Right lung (tissue), 10 donors: ENCODE measurements at places on chromosomes 12 and 14.
A peak's percentile ranks its signal among the peaks of the same experiment; 100 is the strongest.

- DNase-seq = peak; percentile 60
Measured at GRCh38 chr12:49866859-49867569, 24.1 kb upstream of the BCDIN3D start.

DNA sequence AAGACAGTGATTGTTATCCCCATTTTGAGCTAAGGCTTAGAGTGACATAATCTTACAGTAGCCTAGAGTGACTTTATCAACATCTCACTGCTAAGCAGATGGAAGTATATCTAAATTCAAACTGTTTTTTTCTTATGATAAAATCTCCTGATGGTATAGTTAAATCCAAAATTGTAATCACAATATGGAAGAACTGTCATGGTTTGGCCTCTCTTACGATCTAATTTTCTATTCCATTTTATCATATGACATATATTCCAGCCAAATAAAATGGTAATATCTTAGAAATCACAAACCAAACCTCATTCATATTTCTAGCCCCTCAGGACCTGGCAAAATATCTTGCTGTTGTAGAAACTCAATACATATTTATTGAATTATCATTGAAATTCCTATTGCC is 864.7 kb downstream of the SLC6A15 start:
- DNase-seq = no peak

- no peak for DNase-seq
Measured at GRCh38 chr12:124157406-124157805, 137.5 kb upstream of the RFLNA start.

DNA sequence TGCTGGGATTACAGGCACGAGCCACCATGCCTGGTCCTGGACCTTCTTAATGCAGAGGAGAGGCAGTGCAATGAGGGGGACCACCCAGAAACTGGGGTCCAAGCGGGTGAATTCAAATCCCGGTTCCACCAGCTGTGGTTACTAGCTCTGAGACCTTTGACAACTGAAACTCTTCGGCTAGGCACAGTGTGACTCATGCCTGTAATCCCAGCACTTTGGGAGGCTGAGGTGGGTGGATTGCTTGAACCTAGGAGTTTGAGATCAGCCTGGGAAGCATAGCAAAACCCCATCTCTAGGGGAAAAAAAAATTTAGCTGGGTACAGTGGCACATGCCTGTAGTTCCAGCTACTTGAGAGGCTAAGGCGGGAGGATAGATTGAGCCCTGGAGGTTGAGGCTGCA is 5.0 kb upstream of the CD4 start:
- no peak for DNase-seq

DNA sequence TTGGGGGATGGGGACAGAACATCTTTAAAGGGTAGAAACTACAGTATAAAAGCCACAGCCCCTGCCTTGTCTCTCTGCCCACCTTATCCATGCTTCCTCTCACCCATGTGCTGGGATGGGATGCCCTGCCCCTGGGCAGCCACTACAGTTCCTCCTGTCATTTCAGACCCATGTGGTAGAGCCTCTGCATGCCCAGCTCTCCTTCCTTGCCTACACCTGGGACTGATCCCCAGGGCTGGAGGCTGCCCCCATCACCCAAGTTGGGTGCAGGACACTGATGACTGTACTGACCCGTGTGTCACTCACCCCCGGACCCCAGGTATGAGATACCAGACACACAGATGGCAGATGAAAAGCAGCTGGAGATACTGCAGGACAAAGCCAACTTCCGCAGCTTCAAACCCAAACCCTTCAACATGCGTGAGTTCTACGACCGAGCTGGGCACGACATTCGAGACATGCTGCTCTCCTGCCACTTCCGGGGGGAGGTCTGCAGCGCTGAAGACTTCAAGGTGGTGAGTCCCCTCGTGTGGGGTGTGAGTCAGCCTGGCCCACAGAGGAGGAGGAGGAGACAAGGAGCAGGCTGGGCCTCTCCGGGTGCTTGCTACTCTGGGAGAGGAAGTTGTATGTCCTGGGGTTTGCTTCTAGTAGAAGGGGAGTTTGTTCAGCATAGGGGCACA is 2.2 kb downstream of the ASIC1 start:
- DNase-seq = no peak

GRCh38 chr12:111126331-111126730 is 206.0 kb upstream of the MYL2 start:
- DNase-seq = no peak

GRCh38 chr14:79375356-79375755 is 835.9 kb downstream of the DIO2 start:
- DNase-seq = no peak

DNA sequence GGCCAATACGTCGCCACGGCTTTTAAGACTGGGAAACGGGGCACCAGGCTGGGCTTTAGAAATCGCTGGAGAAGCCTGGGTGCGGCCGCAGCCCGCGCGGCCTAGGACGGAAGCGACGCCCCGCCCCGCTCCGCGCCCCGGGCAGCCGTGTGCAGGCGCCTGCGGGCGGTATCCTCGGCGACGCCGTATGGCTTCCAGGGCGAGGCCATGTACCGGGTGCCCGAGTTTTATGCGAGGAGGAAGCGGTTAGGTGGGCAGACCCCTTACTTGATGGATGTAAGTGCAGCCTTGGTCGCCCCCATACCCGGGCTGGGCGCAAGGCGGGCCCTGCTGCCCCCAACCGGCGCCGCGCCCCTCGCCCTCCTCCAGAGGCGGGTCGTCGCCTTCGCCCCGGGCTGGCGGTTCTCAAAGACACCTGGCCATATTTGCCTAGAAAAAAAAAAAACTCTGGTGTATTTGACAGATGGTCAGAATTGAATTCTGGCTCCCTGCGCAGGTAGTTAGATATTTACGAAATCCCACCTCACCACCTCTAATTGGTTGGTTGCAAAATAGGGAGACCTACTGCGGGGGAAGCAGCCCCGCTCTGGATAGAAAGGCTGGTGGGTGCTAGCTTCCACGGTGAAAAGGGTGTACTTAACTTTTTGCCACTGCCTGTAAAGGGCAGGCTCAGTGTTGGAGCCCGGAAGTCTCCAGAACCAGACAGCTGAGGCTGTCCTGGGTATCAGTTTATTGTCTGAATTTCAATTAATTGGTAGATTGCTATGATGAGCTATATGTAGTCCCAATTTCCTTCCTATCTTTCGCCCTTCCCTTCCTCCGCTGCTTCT is at the start of gene PPP1R36:
Gene PPP1R36 (plus strand): TSS at position 171 of the 830 bp plus-strand sequence. CDS start 37 bp downstream, at position 208.
- no peak for DNase-seq

DNA sequence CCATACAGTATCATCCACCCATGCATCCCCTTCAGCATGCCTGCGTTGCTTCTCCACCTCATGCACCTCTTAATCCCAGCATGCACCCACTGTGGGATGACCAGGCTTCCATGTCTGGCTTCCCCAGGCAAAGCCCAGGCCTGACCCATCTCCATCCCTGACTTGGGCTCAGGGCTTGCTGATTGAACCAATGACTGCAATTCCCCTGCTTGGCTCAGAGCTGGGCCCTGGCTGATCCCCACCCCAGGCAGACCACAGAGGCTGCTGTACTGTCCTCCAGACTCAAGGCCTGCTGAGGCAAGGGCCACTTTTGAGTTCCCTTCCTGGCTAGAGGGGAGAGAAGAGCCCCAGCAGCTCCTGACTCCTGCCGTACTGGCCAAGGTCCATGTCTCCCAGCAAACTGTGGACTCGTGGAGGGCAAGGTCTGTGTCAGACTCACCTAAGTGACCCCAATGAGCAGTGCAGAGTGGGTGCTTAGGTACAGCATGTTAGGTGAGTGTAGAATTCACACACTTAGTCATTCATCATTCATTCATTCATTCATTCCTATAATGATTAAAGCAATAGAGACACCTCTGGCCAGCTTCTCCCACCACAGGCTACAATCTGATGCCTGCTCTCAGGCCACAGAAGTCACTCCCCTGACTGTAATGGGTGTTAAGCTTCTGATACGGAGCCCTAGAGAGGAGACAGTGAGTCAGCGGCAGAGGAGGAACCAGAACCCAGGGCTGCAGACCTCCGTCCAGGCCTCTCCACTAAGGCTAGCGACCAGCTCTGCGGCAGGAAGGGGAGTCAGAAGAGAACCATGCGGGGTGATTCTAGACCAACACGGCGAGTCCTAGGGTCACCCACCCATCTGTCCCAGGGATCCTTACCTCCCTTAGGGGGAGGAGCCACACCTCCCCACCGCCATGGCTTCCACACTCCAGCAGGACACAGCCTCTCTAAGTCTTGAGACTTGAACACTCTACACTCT is 2.9 kb downstream of the BEGAIN start:
- no peak for DNase-seq

DNA sequence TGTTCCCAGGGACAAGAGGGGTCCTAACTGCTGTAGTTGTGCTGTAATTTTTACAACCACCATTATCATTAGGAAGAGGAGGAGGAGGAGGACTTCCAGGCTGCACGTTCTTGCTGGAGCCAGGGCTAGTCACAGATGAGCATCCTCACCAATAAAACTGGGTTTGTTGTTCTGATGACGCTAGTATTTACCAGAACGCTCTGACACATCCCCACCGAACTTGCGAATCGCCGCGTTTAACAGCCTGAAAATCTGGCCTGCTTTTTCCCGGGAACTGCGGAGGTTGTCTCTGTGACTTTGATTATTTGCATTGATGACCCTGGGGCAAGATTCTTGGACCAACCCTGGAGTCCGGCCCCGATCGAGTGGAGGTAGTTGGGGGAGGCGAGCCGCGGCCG is 10.2 kb downstream of the TBX5 start:
- DNase-seq = peak; percentile 39

- no peak for DNase-seq
Measured at GRCh38 chr12:8037947-8038346, 5.4 kb downstream of the FOXJ2 start.

GRCh38 chr12:3122841-3123678 is 45.9 kb downstream of the TSPAN9 start:
- no peak for DNase-seq

- peak; percentile 25 for DNase-seq
Measured at GRCh38 chr12:116636608-116637519, 77.7 kb downstream of the MAP1LC3B2 start.

- no peak for DNase-seq
Measured at GRCh38 chr12:58359084-58359483, 417.7 kb downstream of the ATP23 start.

DNA sequence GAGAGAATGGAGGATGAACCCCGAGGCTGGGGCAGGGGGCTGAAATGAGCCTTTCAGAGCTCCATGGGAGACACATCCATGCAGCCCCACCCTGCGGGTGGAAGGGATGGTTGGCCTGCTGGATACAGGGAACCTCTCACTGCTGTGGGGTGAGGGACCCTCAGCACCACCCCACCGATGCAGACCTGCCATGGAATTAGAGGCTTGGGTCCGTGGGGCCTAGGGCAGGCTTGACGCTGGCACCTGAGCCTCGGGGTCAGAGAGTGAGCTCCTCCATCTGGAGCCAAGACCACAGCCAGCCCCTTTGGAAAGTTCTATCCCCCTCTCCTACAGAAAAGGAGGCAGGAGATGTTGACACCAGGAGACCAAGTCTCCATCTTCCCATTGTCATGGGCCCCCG is 7.4 kb upstream of the KRT74 start:
- no peak for DNase-seq

DNA sequence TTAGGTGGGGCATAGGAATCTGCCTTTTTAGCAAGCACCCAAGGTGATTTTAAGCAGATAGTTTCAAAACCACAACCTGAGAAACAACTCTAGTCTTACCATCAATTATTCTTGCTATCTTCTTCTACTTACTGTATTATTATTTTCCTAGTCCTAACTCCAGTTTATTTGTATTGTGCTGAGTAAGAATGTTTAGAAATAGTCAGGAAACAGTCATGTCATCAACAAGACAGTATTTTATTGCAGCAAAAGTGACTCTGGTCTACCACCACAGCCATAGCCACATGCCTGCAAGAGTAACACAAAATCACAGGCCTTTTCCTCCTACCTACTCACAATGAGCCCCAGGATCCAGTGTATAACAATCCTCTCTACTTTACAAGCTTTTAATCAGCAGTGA is 46.3 kb upstream of the FLRT2 start:
- DNase-seq = no peak

- no peak for DNase-seq
Measured at GRCh38 chr12:2533036-2533435, 261.7 kb upstream of the FKBP4 start.

GRCh38 chr12:71315328-71315985 is 124.1 kb upstream of the LGR5 start:
- peak; percentile 91 for DNase-seq

- no peak for DNase-seq
Measured at GRCh38 chr12:91921555-91921954, 224.1 kb downstream of the BTG1 start.

GRCh38 chr12:124545508-124546418 is 21.6 kb downstream of the NCOR2 start:
- no peak for DNase-seq

DNA sequence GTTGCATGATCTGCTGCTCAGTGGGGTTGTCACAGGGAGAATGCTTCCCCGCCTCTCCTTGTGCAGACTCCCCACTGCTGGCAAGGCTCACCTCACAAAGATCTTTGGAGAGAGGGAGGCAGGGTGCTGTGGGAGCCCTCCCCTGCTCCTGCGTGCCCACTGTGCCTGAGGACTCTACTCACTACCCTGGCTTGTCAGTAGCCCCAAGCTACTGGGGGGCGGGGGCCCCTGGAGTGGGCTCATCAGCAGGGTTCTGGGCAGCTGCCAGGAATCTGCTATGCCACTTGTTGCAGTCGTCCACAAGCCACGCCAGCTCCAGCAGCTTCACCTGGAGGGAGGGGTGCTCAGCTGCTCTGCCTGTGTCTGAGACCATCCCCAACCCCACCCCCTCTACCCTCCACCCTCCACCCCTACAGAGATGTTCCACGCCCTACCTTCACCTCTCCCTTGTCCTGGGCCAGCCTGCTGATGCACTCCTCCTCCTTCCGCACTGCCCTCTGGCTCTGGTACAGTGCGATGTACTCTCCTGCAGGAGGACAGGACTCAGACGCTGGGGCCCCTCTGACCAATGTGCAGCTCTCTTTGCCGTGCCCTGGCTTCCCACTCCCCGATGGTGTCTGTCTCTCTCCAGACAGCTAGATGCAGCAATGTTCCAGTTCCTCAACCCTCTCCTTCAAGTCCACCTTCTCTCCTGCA is 14.2 kb upstream of the BLTP3B start:
- no peak for DNase-seq

GRCh38 chr14:70807898-70808415 is 1.4 kb downstream of the MAP3K9 start:
- no peak for DNase-seq

DNA sequence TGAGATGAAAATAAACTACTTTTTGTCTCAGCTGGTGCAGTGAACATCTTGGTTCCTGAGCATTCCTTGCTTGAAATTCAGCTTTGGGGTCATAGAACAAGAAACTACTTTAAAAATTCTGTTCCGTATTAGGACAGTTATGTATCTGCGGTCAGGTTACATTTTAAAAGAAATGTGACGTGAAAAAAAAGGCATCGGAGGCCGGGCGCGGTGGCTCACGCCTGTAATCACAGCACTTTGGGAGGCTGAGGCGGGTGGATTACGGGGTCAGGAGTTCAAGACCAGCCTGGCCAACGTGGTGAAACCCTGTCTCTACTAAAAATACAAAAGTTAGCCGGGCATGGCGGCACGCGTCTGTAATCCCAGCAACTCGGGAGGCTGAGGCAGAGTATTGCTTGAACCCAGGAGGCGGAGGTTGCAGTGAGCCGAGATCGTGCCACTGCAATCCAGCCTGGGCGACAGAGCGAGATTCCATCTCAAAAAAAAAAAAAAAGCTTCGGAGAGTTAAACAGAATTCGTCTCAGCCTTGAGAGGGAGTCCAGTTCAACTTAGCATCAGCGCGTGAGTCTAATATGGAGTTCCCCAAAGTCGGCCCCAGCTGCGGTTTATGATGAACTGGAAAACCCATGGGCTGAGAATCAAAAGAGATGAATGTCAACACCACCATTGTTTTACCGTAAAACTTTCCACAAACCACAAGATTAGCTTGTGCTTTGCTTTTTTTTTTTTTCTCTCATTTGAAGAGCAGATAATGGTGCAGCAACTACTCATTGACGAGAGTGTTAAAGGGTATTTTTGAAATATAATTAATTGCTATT is 2.1 kb upstream of the SLC2A13 start:
- no peak for DNase-seq

GRCh38 chr12:128259556-128260070 is 7.4 kb upstream of the TMEM132C start:
- peak; percentile 56 for DNase-seq
